Muscle of arm (tissue), 14 donors: ENCODE measurements at places on chromosomes 11 and 22. TPM values are rescaled to one million over a fixed set of nuclear protein-coding genes. Genes with fewer than 3 reads are reported as not detected.
A peak's percentile ranks its signal among the peaks of the same experiment; 100 is the strongest.

- no peak for DNase-seq
These were observed 782.9 kb upstream of the API5 start for GRCh38 chr11:42528911-42529310.

DNA sequence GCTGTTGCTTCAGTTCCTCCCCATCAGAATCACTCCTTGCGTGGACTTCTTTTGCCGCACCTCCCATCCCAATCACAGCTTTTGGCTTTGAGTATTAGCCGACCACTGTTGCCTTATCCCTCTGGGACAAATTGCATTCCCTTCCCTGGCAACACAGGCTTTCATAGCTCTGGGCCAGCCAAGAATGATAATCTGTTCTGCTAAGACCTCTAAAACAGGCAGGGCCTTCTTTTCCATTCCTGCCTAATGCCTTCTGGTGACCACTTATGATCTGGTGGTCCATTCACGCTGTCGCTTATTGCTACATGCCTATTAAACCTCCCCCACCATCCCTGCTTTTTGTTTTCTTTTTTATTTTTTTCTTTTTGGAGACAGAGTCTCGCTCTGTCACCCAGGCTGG, 9.6 kb downstream of the SEC14L2 start:
- no peak for DNase-seq

DNA sequence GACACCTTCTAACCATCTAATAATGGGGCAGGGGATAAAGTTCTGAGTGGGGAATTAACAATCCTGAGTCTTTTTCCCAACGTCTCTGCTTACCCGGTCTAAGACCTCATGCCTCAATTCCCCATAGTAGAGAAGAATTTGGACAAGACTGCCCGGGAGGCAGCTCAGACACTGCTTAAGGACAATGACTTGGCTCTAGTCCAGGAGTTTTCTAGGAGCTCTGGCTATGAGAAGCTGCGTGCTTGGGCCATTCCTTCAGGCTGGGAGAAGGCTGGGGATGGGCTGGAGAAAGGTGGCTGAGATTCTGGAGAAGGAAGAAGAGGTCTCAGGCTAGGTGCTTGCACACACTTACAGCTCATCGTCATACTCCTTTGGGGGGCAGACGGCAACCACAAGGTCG, 19.8 kb upstream of the ABCC8 start:
- peak; percentile 29 for DNase-seq

DNA sequence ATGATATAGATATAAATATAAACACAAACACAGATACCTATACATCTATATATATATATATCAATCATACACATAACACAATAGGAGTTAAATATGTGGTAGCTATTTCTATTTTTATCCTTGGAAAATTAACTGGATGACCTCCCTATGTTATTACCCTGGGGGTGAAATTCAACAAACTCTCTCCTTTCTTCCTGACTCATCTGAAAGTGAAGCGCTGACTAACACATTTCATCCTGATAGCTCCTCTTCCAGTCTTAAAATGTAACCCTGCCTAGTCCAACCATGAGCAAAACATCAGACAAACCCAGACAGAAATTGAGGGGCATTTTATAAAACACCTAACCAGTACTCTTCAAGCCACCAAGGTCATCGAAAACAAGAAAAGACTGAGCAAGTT, 220.6 kb upstream of the ISX start:
- DNase-seq, result no peak

DNA sequence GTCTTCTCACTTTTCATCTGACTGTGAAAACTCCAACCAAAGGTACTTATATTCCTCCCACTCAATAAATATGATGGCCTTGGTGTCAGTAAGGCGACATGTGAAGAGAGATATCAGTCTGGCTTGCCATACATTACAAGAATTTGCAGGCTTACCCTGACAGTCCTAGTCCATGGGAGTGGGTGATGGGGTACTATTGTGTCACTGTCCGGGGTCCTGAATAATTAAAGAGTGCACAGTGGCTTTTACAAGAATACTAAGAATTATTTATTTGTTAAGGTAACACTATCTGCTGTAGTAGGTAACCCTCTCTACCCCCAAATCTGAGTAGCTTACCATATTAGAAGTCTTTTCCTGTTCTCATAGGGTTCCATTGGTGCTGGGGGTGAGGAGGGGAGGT, 23.1 kb upstream of the IZUMO1R start:
- no peak for DNase-seq

GRCh38 chr11:77379253-77379652, 77.8 kb upstream of the GDPD4 start:
- no peak for DNase-seq

GRCh38 chr11:1837171-1838076, 1.4 kb upstream of the TNNI2 start:
- DNase-seq, result peak; percentile 86

GRCh38 chr22:24938741-24939341, 7.7 kb downstream of the LHFPL7 start:
- DNase-seq, result no peak

DNA sequence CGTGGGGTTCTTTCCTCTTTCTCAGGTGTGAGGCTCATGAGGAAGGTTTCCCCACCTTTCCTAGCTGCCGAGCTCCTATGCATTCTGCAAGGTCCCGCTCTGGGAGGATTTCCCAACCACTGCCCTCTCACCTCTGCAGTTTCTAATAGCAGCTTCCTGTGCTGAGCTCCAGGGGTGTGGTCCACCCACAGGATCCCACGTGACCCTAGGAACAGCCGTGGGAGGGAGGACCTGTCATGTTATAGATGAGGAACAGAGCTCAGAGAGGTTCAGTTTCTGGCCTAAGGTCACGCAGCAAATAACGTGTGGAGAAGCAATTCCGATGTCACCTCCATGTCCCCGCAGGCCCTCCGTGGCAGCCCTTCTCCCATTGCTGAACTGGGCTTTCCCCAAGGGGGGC, 38.5 kb downstream of the FLRT1 start:
- no peak for DNase-seq

DNA sequence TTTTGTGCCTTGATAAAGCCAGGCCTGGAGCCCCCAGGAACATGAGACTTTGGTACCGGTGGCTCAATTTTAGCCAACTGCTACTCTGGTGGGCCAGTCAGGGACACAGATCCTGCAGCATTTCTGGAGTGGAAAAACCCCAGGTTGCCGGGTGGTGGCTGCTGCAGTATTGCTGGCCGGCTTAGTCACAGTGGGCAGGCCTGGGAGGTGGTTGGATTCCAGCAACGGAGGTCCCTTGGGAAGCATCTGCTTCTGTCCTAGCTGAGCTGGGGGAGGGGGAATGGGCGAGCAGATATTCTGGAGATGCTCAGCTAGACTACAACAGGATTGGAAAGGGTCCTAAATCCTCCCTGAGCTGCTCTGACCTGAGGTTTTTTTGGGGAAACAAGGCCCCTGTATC, 31.6 kb upstream of the ACCSL start:
- no peak for DNase-seq

MICAL2 gene
- 20.6 TPM for polyA plus RNA-seq

DNA sequence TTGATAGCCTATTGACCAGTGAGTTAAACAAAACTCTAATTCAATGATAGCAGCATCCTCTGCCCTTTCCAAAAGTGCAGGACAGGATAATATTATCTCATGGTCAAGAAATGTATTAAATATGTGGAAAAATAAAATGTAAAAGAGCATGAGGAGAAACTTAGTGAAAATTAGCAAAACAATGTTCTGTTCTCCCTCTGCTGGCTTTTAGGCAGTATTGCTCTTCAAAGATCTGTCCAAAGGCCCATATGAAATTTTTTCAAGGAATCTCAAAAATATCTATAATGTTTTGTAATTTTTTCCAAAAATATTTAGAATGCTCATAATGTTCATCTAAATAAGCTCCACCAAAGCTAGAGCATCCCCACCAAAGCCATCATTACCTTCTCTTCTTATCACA, 8.3 kb upstream of the ARL14EP start:
- DNase-seq, result no peak

GRCh38 chr22:37926771-37927636, 20.9 kb downstream of the MICALL1 start:
- no peak for DNase-seq

- no peak for DNase-seq
These were observed 34.7 kb downstream of the NECTIN1 start for GRCh38 chr11:119694334-119694733.

DNA sequence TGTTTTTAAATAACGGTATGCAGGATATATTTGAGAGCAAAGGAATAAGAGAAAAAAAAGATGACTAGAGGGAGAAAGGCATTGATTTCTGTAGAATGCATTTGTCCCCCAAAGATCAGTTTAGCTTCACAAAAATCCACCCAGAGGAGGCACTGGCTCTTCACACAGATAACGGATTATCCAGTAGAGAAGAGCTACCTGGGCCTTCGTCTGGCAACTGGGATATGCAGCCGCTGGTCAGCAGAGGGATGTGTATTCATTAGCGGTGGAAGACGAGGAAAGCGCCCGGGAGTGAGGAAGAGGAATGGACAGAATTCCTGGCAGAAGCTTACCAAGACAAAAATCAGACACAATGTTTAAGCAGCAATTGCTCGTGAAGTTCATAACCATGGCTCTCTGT, 5.6 kb upstream of the WT1 start:
- DNase-seq, result no peak

F2 gene
- 0.14 TPM for polyA plus RNA-seq

DNA sequence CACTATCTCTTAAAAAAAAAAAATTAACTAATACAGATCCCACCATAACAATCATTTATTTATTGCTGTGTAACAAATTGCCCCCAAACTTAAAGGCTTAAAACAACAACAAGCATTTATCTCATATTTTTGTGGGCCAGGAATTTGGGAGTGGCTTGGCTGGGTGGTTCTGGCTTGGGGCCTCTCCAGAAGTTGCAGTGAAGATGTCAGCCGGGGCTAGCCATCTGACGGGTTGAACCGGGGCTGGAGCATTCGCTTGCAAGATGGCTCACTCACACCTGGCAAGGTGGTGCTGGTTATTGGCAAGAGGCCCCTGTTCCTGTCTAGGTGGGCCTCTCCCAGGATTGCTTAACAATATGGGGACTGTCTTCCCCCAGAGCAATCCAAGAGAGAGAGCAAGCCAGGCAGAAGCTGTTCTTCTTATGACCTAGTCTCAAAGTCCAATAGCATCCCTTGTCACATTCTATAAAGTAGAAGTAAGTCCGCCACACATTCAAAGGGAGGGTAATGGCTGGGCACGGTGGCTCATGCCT, 29.5 kb downstream of the ACO2 start:
- DNase-seq, result no peak

KCNJ11 gene
- polyA plus RNA-seq, result 10.8 TPM

NUP160 gene
- polyA plus RNA-seq, result 46.1 TPM

GRCh38 chr22:35541254-35541748, 670 bp downstream of the RASD2 start:
- no peak for DNase-seq

- no peak for DNase-seq
These were observed 15.8 kb downstream of the LHFPL7 start for GRCh38 chr22:24930678-24931077.

GRCh38 chr11:93957397-93957952, 63.7 kb upstream of the HEPHL1 start:
- no peak for DNase-seq

DERL3 gene
- polyA plus RNA-seq, result 2.8 TPM

DNA sequence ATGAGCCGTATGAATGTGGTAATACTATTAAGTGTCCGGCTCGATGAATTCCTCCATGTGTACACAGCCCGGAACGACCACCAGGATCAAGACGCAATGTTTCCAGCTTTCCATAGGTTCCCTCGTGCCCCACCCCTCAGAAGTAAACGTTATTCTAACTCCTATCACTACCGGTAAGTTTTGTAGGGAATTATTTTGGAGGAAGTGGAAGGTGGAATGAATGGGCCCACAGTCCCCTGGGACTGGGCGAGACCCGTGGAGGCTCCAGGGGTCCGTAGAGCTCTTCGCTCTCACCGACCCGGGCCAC, 720 bp upstream of the FAR1 start:
- DNase-seq, result peak; percentile 26

FADD gene
- 8.7 TPM for polyA plus RNA-seq

GRCh38 chr11:606245-606644, 9.5 kb downstream of the IRF7 start:
- no peak for DNase-seq

DNA sequence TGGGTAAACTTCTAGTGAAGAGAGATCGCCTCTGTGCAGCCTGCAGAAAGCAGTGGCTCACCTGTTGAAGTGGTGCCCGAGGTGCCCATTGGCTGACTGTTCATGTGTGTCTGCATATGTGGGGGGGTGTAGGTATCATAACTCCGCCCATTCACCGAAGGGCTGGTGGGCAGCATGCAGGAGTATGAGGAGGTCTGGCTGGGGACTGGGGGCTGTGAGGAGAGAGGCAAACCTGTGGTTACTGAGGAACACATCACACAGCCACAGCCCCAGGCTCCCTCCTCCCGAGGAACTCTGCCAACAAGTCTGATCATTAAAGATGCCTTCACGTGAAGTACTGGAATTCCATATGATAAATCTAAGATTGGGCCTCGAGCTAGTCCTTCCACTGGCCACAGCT, 20.5 kb downstream of the PAX6 start:
- no peak for DNase-seq

DNA sequence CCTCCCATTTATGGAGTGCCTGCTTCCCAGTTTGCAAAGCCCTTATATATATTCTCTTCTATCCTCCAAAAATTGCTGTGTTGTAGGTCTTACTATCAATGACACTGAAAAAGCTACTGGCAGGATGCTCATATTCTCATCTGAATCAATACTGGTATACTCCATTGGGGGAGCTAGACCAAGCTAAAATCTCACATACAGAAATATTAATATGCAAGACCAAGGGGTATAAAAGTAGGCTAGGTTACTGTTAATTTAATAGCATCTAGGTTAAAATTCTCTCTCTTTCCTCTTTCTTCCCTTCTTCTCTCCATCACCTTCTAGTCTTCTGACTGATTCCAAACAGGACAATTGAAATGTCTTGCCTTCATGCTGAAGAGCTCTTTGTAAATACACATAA, 17.1 kb upstream of the BDNF start:
- no peak for DNase-seq

HYLS1 gene
- polyA plus RNA-seq, result not detected

C11orf87 gene
- 0.18 TPM for polyA plus RNA-seq

- no peak for DNase-seq
These were observed 42.4 kb downstream of the ZBTB44 start for GRCh38 chr11:130272336-130272735.

DNA sequence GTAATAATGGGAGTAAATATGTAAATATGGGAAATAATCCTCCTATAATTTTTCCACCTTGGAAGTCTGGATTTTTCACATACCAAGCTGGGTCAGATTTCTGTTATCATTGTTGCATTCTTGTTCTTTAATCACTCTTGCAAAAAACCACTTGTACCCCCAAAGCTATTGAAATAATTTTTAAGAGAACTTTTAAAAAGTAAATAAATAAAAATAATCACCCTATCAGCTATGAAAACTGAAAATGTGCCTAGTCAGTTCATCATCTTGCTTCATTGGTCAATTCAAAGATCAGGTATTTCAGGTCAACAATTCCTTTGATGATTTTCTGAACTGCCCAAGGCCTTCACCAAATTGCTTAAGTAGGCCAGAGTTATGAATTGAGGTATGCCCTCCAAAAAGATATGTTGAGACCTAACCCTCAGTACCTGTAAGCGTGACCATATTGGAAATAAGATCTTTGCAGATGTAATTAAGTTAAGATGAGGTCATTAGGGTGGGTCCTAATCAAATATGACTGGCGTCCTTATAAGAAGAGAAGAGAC, 95.8 kb downstream of the PIWIL4 start:
- no peak for DNase-seq

- no peak for DNase-seq
These were observed 50.8 kb upstream of the OR4C15 start for GRCh38 chr11:55503449-55503848.

GRCh38 chr22:46963672-46964545, 201.5 kb downstream of the TBC1D22A start:
- DNase-seq, result no peak
